Brain (organoid and tissue), 16 donors: ENCODE measurements at places on chromosomes 4 and X. TPM values are rescaled to one million over a fixed set of nuclear protein-coding genes. Genes with fewer than 3 reads are reported as not detected.

The MAD2L1 gene
- polyA plus RNA-seq: 11.4 TPM

The MAGEA9 gene
- polyA plus RNA-seq: not detected

The IQCM gene
- polyA plus RNA-seq: not detected

The GLRA2 gene
- polyA plus RNA-seq: 0.27 TPM

The EGFL6 gene
- 0.22 TPM for polyA plus RNA-seq

The PNMA3 gene
- polyA plus RNA-seq: 16.7 TPM

The TRPC3 gene
- 0.22 TPM for polyA plus RNA-seq

The ARMCX2 gene
- polyA plus RNA-seq: 31.1 TPM

The RENBP gene
- polyA plus RNA-seq: 16.6 TPM

The TMEM35A gene
- 41.3 TPM for polyA plus RNA-seq

The UGT8 gene
- 36.5 TPM for polyA plus RNA-seq

The CSN2 gene
- not detected for polyA plus RNA-seq

The EVC2 gene
- 2.3 TPM for polyA plus RNA-seq

The MAP7D3 gene
- polyA plus RNA-seq: 1.8 TPM

The DGAT2L6 gene
- not detected for polyA plus RNA-seq

The HEPH gene
- 8.1 TPM for polyA plus RNA-seq

The RBMX2 gene
- polyA plus RNA-seq: 25.9 TPM

The NRK gene
- polyA plus RNA-seq: not detected

The CCDC160 gene
- polyA plus RNA-seq: 0.49 TPM

The SUPT20HL2 gene
- not detected for polyA plus RNA-seq

The MAB21L2 gene
- not detected for polyA plus RNA-seq

The KIT gene
- polyA plus RNA-seq: 28.2 TPM

The GPM6B gene
- polyA plus RNA-seq: 228 TPM

The ATP1B4 gene
- polyA plus RNA-seq: not detected

The NUP62CL gene
- 1.1 TPM for polyA plus RNA-seq

The CENPE gene
- polyA plus RNA-seq: 0.19 TPM

The HS3ST1 gene
- polyA plus RNA-seq: 3.4 TPM

The CXCL1 gene
- polyA plus RNA-seq: 1.4 TPM

The CYLC1 gene
- polyA plus RNA-seq: not detected

The HSFX2 gene
- polyA plus RNA-seq: 1.9 TPM

The GC gene
- polyA plus RNA-seq: not detected

The BEX3 gene
- 454 TPM for polyA plus RNA-seq

The FAM53A gene
- polyA plus RNA-seq: 5.2 TPM
